Hair follicular keratinocyte (primary cell): ENCODE measurements at places on chromosomes 12 and 14. TPM values are rescaled to one million over a fixed set of nuclear protein-coding genes. Genes with fewer than 3 reads are reported as not detected.

The MAGOHB gene
- 14.4 and 15.3 TPM in 2 replicates for total RNA-seq

The KERA gene
- not detected in 2 replicates for total RNA-seq

The ERBB3 gene
- total RNA-seq = 6.2 and 14.0 TPM in 2 replicates

The USP5 gene
- total RNA-seq = 62.9 and 69.8 TPM in 2 replicates

The ADGRD1 gene
- not detected in 2 replicates for total RNA-seq

The FGD4 gene
- total RNA-seq = 8.9 and 14.4 TPM in 2 replicates

The OVCH1 gene
- under 0.01 TPM in 1 of 2 replicates, not detected in the other for total RNA-seq

The NUDT14 gene
- total RNA-seq = 10.4 and 17.0 TPM in 2 replicates

The GPR137C gene
- 0.08 TPM in 1 of 2 replicates, not detected in the other for total RNA-seq

The TAS2R8 gene
- total RNA-seq = not detected in 2 replicates

The ADSS1 gene
- total RNA-seq = 0.91 and 5.7 TPM in 2 replicates

The PPM1A gene
- 11.2 and 15.5 TPM in 2 replicates for total RNA-seq
